MCF 10A (cell line): ENCODE measurements at places on chromosomes 7 and 10. TPM values are rescaled to one million over a fixed set of nuclear protein-coding genes. Genes with fewer than 3 reads are reported as not detected.

- no peak for DNase-seq
- no peaks in the 10 kb centered on the region for H3K27me3 ChIP-seq
- H3K4me3 ChIP-seq: no peak overlapping the region
- H3K27ac ChIP-seq: no peak overlapping the region
Measured at GRCh38 chr7:80707318-80707717, 68.9 kb downstream of the CD36 start.

Gene MOGAT3
- not detected in 2 replicates for total RNA-seq

Gene PILRB
- 39.8 and 56.2 TPM in 2 replicates for total RNA-seq

DNA sequence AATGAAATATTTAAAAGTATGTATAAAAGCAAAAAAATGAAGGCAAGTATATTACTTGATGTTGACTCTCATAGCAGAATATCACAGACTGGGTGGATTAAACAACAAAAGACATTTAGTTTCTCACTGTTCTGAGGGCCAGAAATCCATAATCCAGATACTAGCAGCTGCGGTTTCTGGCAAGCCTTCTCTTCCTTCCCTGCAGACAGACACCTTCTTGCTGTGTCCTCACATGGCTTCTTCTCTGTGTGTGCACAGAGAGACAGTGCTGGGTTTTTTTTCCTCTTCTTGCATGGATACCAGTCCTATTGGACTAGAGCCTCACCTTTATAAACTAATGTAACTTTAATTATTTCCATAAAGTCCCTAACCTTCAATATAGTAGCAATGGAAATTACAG is 127.9 kb upstream of the AKR1E2 start:
- H3K4me3 ChIP-seq: no peak overlapping the region
- H3K27ac ChIP-seq: no peak overlapping the region
- H3K27me3 ChIP-seq: no peaks in the 10 kb centered on the region
- no peak for DNase-seq
- H3K4me1 ChIP-seq: peaks cover 16% of the 10 kb centered on the region

GRCh38 chr7:41942468-41943093 is 239.7 kb upstream of the INHBA start:
- no peaks in the 10 kb centered on the region for H3K36me3 ChIP-seq
- peak; percentile 61 for DNase-seq
- H3K27me3 ChIP-seq: no peaks in the 10 kb centered on the region
